ENCODE measurements at places on chromosomes 7 and 10.

GRCh38 chr10:90924552-90924951 lies 3.7 kb upstream of the ANKRD1 start:
- no peak for DNase-seq

GRCh38 chr10:102800611-102801335 lies 36.4 kb downstream of the CYP17A1 start:
- no peak for DNase-seq

DNA sequence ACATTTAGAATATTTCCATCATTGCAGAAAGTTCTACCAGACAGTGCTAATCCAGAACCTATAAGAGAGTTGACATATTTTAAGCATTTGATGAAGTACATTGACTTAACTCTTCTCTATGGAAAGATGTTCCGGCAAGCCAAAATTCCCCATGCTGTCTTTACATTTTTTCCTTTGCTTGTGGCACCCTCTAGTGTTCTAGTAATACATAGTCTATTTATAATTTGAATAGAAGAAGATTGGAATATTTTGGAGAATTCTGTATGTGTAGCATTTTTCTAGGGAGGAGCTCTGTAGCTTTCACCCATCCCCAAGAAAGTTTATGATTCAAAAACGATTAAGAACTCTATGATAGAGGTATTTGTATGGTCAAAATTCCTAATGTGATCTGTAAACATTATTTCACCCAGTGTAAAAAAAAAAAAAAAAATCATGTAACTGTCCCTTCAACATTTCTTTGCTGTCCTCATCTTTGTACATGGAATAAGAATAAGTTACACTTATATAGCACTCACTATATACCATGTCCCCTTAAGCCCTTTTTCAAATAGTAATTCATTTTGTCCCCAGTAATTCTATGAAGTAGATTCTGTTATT lies 33.2 kb downstream of the NRF1 start:
- no peak for DNase-seq

DNA sequence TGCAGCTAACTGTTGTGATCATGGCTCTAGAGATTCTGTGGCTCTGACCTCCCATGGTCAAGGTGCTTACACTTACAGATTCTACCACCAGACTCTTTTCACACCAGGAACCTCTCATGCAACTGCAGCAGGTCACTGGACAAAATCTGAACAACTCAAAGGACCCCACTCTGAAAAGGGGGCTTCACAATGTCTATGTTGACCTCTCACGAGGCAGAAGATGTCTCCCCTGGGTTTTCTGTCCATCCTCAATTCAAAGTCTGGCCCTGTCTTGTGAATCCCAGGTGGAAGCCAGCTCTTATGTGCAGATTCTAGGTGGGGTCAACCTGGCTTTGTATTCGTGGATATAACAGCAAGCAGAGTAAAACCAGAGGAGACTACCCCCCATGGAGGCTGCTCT lies 118.6 kb upstream of the ZNF479 start:
- no peak for DNase-seq

DNA sequence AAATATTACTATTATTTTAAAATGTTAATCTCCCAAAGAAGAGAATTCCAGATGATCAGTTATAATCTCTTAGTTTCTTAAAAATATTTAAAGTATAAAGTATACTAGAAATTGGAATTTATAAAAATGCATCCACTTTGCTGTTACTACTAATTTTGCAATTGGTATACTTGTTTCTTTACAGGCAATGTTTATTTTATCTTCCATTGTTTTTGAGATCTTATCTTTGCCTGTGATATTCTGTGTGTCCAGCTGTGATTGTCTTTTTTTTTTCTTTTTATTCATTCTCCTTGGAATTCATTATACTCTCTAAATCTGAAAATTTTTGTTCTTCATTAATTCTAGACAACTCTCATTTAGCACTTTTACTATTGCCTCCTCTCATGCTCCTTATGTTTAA lies 652.6 kb downstream of the TNS3 start:
- DNase-seq = no peak

GRCh38 chr7:12322903-12323300 lies 80.8 kb downstream of the VWDE start:
- no peak for DNase-seq

GRCh38 chr7:41869091-41869490 lies 166.2 kb upstream of the INHBA start:
- DNase-seq = no peak

DNA sequence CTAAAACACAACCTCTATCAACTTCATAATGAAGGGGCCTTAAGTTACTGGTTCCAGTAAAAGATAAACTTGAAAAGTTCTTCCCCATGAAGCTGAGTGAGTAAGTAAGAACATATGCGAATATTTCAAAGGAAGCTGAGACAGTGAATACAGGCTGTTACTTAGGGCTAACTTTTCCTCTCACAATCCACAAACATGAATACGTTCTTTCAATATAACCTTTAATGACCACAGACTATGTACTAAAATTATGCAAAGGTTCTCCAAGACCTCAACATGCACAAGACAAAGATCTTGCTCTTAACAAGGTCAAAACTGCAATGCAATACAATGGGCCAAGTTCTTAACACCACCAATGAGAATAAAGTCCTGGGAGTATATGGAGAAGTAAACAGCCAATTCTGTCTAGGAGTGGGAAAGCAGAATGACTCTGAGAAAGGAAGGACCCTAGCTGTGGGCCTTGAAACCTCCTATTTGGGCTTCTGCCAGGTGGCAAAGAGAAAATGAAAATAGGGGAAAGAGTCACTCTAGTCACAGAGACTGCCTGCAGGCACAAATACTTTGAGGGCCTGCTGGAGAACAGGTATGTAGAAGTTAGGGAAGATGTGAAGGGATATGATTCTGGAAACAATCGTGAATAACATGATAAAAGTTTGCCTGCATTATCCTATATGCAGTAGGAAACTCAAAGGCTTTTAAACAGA lies 43.7 kb downstream of the OSBPL3 start:
- no peak for DNase-seq

- DNase-seq = no peak
Observed at GRCh38 chr7:69091521-69091920, 506.8 kb upstream of the AUTS2 start.

DNA sequence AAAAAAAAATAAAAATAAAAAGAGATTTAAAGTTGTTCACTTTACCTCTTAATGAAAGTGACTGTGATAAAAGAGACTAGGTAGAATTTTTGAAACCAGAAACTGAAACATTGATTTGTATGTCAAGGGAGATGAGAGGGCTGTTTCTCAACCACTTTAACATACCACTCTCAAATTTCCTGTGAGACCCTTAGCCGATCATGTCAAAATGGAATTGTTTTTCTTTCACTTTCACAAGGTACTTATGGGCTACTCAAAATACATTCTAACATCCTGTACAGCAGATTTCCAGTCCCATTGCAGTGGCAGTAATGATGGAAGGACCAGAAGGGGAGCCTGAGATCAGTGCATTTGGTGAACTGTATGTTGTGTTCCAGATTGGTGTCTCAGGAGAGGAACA lies 261.2 kb downstream of the PPP1R3A start:
- DNase-seq = no peak

Measured in nephron progenitor cell (in vitro differentiated cells).